ENCODE measurements at places on chromosomes 13 and 19. TPM values are rescaled to one million over a fixed set of nuclear protein-coding genes. Genes with fewer than 3 reads are reported as not detected.

FCER2 gene
- total RNA-seq: not detected

IRGC gene
- not detected for total RNA-seq

ZSCAN4 gene
- total RNA-seq: not detected

LRRC8E gene
- total RNA-seq: 7.4 TPM

BICRA gene
- 3.0 TPM for total RNA-seq

KRI1 gene
- total RNA-seq: 5.6 TPM

LINGO3 gene
- under 0.01 TPM for total RNA-seq

AMER2 gene
- total RNA-seq: not detected

RUBCNL gene
- 0.97 TPM for total RNA-seq

HRC gene
- total RNA-seq: not detected

GRK1 gene
- total RNA-seq: not detected

LNX2 gene
- 7.8 TPM for total RNA-seq

GJB6 gene
- total RNA-seq: not detected

EEF1AKMT1 gene
- 10.6 TPM for total RNA-seq

NOTCH3 gene
- total RNA-seq: 27.6 TPM

LRFN3 gene
- 3.5 TPM for total RNA-seq

SMAD9 gene
- 4.3 TPM for total RNA-seq

JAK3 gene
- 7.8 TPM for total RNA-seq

CYSLTR2 gene
- not detected for total RNA-seq

DDA1 gene
- total RNA-seq: 14.8 TPM

IZUMO1 gene
- total RNA-seq: not detected

DHRS12 gene
- 4.5 TPM for total RNA-seq

ATP4B gene
- total RNA-seq: not detected

CGB8 gene
- not detected for total RNA-seq

FOXA3 gene
- not detected for total RNA-seq

ATP8B3 gene
- total RNA-seq: 0.86 TPM

ERICH6B gene
- total RNA-seq: not detected

ZNF541 gene
- total RNA-seq: under 0.01 TPM

CYP4F3 gene
- not detected for total RNA-seq

PALM3 gene
- total RNA-seq: not detected

TMEM147 gene
- 77.3 TPM for total RNA-seq

NECTIN2 gene
- 134 TPM for total RNA-seq

KIR3DL2 gene
- not detected for total RNA-seq

CIRBP gene
- total RNA-seq: 85.5 TPM

PPP1R13L gene
- 5.6 TPM for total RNA-seq

ZBTB7A gene
- 30.9 TPM for total RNA-seq

All from fibroblast of villous mesenchyme (primary cell).